ENCODE measurements at places on chromosomes 1 and 21.

GRCh38 chr1:163875927-163876320 is 554.2 kb downstream of the NUF2 start:
- DNase-seq, result no peak

- no peak for DNase-seq
Measured at GRCh38 chr1:26023826-26024225, 2.3 kb downstream of the EXTL1 start.

DNA sequence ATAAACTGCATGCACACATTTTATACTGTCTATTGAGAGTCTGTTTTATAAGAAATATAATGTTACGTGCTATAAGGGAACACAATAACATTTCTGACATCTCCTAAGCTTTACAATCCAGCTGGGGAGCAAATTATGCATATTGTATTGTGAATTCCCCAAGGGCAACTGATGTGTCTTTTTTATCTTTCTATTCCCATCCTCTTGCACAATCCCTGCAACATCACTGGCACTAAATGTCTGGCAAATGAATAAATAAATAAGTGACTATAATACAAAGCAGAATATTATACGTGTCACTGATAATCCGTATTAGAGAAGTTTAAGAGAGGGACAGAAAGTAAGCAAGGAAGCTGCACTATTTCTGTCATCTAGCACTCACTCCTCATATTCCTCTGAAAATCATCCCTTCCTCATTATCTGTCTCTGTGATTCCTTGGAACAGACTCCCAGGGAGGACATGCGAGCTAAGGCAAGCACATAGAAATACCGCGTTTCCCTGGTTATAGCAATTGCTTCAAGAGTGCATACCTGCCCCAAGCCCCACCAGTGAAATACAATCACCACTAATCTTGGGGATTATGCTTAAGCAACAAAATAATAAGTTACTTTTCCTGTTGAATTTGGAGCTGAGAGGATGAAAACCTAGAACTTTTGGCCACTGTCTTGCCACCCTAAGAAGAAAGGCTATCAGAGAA is 205.4 kb downstream of the SMYD3 start:
- no peak for DNase-seq

GRCh38 chr1:198121056-198121826 is 35.6 kb upstream of the NEK7 start:
- no peak for DNase-seq

GRCh38 chr1:41364442-41365319 is 3.4 kb downstream of the FOXO6 start:
- no peak for DNase-seq

DNA sequence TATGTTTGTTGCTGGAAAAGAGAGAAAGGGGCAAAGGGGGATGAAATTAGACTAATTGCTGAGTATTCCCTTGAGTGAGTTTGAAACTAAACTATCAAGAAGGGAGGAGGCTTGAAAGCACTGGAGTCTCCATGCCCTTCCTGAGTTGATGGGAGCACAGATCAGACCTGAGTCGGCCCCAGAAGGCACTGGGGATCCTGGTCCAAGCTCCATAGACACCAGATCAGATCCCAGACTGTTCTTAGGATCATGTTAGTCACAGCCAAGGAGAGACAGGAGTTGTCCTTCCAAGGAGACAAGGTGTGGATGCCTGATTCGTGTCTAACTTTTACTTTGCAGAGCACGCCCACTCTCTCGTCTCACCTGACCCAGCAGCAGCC is 152.3 kb downstream of the NR5A2 start:
- DNase-seq, result no peak

- no peak for DNase-seq
Measured at GRCh38 chr1:72635719-72636118, 353.4 kb upstream of the NEGR1 start.

DNA sequence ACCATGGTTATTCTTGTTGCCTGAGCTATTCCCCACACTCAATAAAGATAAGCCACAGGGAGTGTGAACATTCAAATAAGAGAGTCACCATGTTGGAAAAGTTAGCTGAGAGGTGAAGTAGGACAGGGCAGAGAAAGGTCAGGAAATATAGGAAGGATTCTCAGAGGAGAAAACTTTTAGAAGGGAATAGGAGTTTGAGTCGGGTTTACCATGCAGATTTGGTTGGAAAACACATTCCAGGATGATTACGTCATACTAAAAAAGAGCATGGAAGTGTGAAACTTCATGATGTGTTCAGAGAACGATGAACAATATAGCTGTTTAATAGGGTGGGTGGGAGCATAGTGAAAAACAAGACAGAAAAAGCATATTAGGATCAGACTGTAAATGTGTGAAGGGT is 1125.3 kb upstream of the ADGRL2 start:
- DNase-seq, result no peak

GRCh38 chr1:36849956-36850355 is 184.4 kb downstream of the GRIK3 start:
- DNase-seq, result no peak

DNA sequence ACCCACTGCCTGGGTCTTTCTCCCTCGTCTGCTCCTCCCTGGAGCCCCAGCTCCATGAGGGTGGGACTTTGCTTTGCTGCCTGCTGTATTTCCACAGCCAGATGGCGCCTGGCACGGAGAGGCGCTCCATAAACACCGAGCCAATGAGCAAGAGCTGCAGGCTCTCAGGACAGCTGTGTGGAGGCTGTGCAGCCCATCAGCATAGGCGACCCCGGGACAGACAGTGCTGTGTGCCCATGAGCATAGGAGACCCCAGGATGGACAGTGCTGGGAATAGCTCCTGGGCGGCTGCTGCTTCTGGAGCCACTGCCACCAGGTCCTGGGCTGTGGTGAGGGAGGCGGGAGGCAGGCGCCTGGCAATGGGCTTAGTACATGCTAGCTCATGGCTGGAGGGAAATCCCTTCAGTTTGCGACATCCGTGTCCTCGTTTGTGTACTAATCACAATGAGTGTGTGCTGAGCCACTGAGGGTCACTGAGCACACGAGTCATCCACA is 29.2 kb downstream of the CEP104 start:
- DNase-seq, result peak; percentile 57

DNA sequence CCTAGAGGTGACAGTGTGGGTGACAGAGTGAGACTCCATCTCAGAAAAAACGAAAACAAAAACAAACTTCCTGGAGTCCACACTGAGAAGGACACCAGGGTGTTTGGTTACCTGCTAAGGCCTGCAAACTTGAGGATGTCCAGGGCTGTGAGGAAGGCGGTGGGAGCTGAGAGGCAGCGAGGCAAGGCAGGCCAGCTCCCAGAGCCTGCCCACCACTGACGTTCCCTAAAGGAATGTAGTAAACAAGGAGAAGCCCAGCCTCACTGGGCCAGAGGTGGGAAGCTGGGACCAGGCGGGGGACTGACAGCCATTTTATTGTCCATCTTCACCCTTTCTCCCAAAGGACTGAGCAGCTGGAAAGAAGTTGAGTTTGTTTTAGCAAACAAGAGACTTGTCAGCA is 24.1 kb downstream of the SHISA4 start:
- DNase-seq, result no peak

DNA sequence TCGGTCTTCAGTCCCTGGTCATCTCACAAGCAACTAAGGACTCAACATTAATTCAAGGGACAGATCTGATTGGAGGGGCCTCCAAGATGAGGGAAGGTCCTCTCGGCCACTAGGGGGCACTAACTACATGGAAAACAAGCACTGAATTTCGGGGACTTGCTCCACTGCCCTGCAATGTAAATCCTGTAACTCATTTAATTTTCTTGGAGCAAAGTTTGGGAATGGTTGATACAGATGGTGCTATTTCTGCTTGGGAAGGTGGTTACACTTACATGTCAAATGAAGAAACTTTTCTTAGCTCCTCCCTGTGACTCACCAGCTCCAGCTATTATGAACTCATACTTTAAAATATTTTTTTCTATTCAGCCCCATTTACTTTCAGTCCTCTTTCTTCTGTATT is 97.4 kb upstream of the KCNJ15 start:
- peak; percentile 3 for DNase-seq

- DNase-seq, result no peak
Measured at GRCh38 chr1:242128951-242129502, 130.1 kb upstream of the MAP1LC3C start.

DNA sequence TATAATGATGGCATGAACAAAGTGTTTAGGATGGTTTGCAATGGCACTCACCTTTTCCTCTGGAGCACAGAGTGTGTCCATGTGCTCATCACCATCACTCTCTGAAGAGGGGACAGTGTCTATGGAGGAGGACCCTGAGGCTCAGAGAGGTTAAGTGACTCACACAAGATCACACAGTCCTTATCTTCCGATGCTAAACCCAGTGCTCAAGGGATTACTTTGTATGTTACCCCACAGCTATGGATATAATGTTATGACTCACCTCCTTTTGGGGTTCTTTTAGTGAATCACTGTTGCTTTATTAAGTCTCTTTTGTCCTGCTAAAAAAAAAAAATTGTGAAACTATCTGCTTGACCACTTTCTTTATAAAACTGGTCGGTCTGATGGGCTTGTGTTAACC is 67.6 kb downstream of the TENT5C start:
- DNase-seq, result no peak

- DNase-seq, result no peak
Measured at GRCh38 chr1:22043198-22043769, 9.2 kb upstream of the CDC42 start.

DNA sequence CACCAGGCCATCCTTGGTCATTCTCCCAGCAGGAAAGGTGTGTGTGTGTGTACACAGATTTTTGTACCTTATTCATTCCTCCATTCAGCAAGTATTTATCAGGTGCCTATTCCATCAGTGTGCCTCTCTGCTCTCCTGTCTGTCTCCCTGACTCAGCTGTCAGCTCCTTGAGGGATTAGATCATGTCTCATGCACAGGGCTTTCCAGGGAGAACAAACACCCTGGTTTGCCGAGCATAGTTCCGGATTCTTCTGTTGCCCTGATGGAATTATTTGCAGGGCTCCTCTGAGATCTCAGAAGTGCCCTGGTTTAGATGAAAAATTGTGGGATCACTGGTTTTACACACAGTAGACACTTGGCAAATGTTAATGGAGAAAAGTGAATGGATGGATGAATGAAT is 8.1 kb upstream of the SDHB start:
- DNase-seq, result no peak

DNA sequence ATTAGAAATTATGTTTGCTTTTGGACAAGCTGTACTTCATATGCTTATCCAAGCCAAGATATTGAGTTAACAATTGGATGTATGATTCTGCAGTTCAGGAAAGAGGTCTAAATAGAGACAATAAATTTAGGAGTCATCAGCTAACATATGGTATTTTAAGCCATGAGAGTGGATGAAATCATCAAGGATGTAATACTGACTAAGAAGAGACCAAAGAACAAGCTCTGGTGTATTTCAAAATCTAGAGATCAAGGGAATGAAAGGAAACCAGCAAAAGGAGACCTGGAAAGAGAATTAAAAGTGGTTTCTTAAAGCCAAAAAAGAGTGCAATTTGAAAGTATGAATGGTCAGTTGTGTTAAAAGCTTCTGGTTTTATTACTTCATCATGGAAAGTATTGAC is 183.6 kb upstream of the BEND5 start:
- DNase-seq, result no peak

DNA sequence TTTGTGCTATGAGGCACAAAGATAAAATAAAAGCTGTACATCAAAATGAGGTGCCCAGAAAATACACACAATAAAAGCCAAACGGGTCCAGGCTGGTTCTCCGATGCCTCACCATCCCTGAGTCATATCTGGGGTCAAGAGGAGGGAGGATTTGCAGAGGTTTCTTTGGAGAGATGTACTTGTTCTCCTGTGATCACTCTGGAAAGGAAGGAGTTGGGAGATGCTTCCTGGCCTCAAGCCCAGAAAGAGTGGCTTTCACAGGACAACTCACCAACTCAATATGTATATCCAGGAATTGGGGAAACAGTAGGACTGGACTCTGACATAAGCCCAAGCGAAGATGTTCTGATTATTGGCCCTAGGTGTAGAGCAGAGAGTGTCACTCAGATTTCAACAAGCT is 51.9 kb downstream of the DIPK1A start:
- DNase-seq, result no peak

GRCh38 chr1:151165281-151165737 is 393 bp downstream of the LYSMD1 start:
- peak; percentile 70 for DNase-seq

DNA sequence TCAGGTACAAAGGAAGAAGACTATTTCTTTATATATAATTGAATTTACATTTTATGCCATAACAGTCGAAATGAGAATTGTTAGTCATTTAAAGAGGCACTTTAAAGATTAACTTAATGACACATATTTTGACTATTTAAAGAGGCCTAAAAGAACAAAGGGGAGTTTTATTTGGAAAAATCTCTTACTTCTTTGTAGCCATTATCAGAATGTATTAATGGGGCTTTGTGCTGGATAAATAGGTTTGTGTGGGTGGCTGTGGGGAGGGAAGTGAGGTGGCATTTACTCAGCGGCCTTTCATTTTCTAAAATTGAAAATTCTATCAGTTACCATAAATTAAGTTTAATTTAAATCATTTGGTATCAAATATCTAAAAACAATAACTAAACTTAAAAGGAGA is 462.2 kb upstream of the CXADR start:
- no peak for DNase-seq

- DNase-seq, result no peak
Measured at GRCh38 chr1:54384918-54385726, 21.1 kb downstream of the SSBP3 start.

- DNase-seq, result no peak
Measured at GRCh38 chr1:90613371-90613770, 103.7 kb downstream of the BARHL2 start.

DNA sequence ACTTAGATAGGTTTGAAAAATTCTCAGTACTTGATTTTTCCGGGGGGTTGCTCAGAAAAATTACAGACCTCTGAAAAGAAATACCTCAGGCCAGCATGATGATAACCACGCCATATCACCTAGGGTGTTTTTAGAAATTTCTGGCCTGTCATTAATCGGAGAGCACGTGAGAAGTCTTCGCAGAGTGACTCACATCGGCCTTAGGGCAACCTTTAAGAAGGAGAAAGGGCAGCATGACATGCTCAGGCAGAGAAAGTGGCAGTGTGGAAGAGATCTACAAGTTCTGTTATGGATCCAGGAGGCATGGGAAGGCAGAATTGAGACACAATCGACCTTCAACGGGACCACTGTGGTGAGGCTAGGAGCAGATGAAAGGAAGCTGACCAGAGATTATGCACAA is 506.3 kb downstream of the LMO4 start:
- no peak for DNase-seq
